ENCODE measurements at places on chromosomes 4 and X.

GRCh38 chr4:122765692-122766352 lies 33.3 kb downstream of the BBS12 start:
- no peak for DNase-seq

DNA sequence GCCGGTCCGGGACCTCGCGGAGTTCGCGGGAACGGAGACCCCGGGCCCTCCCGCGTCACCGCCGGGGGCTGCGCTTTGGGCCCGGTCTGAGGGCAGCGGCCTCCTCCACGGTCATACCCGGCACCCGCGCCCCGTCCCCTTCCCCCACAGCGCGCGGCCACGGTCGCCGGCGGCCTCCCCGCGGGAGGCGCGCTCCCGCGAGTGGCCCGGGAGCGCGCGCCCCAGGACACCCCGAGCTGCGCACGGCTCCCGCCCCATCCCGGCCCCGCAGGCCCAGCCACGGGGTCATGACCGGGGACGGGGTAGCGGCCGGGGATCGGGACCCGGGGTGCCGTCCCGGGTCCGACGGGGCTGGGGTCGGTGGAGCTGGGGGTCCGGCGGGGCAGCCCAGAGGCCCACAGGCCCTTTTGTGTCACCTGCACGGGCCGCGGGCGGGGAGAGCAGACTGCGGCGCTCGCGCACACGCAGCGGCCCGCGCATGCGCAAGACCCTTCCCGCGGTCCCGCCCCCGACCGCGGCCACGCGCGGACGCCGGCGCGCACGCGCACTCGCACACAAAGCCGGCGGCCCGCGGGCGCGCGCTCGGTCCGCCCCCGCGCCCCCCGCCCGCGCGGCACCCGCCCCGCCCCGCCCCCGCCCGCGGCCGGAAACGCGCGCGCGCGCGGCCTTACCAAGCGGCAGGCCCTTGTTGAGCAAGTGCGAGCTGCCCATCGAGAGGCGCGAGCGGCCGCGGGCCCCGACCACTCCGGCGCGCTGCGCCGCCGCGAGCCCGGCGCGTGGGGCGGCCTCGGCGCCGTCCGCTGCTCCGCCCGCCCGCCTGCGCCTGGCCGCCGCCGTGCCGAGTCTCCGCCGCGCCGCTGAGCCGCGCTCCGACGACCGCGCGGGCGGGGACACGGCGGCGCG lies at the start of gene CTBP1:
TSS of gene CTBP1 (minus strand) at position 886 of the 903 bp plus-strand sequence. CDS start 7,799 bp downstream, outside the sequence.
- DNase-seq: peak; percentile 86

DNA sequence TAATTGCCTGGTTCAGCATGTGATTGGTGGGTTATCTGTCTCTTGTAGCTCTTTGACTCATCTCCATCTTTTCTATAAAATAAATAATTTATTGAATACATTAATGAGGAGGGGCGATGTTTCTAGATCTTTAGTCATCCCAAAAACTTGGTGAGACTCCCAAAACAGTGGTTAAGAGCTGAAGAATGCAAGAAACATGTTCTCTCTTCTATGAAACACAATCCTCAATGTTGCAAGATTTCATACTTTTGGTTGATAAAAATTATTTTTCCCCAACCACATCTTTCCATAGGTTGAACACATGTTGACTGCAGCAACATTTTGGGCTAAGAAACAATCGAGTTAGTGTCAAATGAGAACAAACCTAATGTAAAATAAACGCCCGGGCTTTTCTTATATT lies 1.2 kb upstream of the TMEM47 start:
- no peak for DNase-seq

- no peak for DNase-seq
Measured at GRCh38 chr4:176276710-176277109, 7.7 kb upstream of the ASB5 start.

DNA sequence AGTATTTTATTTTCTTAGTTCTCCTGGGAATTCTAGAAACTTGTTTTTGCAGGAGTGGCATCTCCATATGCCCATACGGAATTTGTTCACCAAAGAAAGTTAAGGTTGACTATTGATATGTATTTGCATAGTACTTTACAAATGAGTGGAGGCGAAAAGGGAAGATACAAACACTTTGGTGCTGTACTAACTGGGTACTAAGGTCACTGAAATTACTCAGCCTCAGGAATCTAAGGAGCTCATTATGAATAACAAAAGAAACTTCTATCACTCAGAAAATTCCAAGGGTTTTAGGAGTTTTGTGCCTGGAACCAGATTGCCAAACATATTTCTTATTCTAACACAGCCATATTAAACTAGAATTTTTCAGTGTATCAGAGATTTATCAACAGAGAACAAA lies 27.4 kb upstream of the TMPRSS11B start:
- DNase-seq: no peak

DNA sequence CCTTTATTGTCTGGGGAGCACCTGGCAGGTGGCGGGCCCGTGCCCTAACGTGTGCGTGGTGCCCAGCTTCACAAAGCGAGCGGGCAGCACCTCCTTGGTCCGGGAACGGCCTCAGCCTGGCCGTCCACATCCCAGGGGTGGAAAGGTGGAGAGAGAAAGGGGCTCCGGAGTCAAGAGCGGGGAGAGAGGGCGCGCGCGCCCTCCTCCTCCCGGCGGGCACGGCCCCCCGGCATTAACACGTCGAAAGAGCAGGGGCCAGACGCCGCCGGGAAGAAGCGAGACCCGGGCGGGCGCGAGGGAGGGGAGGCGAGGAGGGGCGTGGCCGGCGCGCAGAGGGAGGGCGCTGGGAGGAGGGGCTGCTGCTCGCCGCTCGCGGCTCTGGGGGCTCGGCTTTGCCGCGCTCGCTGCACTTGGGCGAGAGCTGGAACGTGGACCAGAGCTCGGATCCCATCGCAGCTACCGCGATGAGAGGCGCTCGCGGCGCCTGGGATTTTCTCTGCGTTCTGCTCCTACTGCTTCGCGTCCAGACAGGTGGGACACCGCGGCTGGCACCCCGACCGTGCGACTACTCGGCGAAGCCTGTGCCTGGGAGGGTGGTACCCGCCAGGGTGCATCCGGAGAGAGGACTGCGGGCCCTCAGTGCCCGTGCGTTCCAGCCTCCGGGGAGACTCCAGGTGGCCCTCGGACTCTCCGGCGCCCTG lies at the start of gene KIT:
TSS of gene KIT (plus strand) at position 407 of the 701 bp plus-strand sequence. CDS start at position 465, 58 bp downstream.
- no peak for DNase-seq

GRCh38 chr4:154559494-154560418 lies 3.1 kb upstream of the FGB start:
- no peak for DNase-seq

DNA sequence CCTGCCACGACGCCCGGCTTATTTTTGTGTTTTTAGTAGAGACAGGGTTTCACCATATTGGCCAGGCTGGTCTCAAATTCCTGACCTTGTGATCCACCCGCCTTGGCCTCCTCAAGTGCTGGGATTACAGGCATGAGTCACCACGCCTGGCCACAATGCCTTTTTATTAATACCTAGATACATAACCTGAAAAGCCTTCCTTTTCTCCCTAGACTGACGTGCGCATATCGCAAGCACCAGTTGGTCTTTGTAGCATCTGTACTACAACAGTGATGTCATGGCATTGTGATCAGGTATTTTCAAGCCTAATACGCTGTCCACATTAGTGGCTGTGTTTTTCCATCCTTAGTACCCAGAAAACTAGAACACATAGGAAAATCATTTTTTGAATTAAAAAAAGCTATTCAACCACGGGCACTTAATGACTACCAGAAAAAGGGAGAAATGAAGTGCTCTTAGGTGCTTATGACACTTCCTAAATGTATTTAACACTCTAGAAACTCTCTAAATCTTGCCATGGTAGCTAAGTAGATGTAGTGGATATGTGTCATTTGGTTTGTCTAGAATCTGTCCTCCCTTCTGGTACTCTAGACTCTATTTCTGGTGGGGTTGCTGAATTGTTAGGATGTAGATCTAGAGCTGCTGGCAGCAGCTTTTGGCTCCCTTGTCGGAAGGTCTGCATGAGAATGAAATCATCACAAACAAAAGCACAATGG lies 707.8 kb downstream of the STIM2 start:
- no peak for DNase-seq

DNA sequence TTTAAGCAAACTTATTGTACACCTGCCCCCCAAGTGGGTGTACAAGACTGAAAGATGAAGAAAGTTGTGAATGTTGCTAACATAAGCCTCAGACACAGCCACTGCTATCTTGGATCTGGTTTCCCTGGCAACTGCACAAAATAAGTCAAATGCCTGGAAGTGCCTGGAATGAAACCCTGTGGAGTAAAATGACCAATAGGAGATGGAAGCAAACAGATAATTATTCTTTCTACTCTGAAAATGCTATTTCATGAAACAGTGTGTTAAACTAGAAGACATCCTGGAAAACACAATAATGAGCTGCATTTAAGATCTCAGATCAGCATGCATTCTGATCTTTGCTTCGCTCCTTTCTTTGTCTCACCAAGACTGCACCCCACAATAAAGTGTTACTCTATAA lies 1016.0 kb downstream of the ARAP2 start:
- DNase-seq: no peak

- DNase-seq: no peak
Measured at GRCh38 chr4:26762650-26763049, 98.0 kb upstream of the STIM2 start.

GRCh38 chr4:180766944-180767729 lies 1476.1 kb upstream of the TENM3 start:
- DNase-seq: no peak

DNA sequence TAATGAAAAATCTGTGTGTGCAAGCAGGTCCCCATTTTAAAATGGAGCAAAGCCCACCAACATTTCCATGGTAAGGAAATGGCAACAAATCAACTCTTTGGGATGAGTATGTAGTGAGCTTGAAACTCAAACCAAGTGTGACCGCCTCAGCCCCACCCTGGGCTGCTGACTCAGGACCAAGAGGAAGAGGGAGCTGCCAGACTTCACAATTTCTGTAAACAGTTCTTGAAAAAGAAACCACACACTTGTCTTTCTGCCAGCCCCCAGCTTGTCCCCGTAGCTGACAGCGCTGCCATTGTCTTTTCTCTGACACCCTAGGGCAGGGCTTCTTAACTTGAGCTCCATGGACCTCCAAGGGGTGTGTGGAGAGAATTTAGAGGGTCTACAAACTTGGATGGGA lies 10.3 kb downstream of the RTL5 start:
- no peak for DNase-seq

- no peak for DNase-seq
Measured at GRCh38 chr4:3387943-3388361, 53.8 kb upstream of the HGFAC start.

DNA sequence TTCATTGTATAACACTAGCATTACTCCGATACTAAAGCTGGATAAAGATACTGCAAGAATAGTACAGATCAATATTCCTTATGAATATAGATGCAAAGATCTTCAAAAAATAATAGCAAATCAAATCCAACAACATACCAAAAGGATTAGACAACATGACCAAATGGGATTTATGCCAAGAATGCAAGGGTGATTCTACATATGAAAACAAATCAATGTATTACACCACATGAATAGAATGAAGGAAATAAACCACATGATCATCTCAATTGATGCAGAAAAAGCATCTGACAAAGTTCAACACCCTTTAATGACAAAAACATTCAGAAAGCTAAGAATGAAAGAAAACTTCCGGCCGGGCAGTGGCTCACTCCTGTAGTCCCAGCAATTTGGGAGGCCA lies 42.8 kb downstream of the CUL4B start:
- DNase-seq: no peak

- no peak for DNase-seq
Measured at GRCh38 chr4:67397031-67397430, 148.3 kb downstream of the CENPC start.

DNA sequence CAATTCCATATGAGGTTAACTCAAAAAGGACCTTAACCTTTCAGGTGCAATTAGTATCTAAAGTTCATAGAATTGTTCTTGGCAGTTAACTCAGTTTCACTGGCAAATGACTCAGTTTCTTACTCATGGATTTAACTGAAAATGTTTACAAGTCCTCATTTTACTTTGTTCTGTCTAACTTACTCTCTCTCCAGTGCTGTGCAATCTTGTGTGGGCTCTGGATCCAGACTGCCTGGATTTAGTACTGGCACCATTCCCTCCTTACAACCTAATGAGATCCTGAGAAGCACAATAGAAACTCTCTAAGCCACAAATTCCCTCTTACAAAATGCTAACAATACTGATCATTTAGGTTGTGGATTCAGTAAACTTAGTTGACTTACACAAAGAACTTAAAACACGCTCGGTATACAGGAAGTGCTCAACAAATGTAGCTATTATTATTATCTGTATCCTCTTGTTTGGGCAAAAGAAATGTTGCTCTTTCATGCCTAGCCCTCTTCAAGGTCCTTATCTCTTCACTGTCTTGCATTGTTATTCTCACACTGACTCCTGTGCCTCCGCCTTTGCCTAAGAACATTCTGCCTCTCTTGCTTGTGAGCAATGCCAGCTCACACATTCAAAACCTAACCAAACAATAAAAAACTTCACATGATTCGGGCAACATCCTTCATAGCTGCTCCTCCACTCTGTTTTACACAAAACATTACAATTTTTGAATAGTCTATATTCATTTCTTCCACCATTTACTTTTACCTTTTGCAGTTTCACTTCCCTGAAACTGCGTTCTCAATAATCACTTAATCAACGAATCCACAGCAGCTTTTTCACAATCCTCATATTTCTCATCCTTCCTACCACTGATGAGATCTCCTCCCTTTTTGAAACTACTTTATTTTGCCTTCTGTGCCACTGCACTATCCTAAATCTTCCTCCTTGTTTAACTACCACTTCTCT lies 91.8 kb downstream of the PDE5A start:
- no peak for DNase-seq

GRCh38 chr4:7890635-7891393 lies 48.8 kb downstream of the AFAP1 start:
- no peak for DNase-seq

GRCh38 chrX:139077281-139078250 lies 366.0 kb upstream of the FGF13 start:
- no peak for DNase-seq

DNA sequence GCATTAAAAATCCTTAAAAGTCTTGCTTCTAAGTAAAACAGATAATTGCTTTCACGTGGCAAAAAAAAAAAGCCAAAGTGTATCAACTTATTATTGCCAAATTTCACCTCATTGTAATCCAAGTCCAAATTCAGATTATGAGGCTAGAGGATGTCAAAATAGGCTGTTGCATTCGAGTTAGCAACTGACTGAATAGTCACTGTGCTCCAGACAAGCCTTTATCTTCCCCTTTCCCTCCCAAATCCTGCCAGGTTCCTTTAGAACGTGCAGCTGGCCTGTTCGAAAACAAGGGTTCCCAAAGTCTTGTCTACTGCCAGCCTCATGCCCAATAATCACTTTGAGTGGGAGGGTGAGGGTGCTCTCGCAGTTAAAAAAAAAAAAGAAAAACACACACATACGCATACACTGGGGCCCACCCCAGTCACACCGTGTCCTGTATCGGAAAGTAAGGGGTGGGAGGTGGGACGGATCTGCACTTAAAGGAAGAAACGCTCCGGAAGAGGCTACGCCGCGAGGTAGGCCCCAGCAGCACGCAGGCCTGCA lies 603 bp downstream of the MAD2L1 start:
- no peak for DNase-seq

Data from vagina (tissue), 2 donors.